ENCODE measurements at places on chromosomes 6 and 20.
A peak's percentile ranks its signal among the peaks of the same experiment; 100 is the strongest.

- no peak overlapping the region for H3K27ac ChIP-seq
- no peak overlapping the region for H3K4me3 ChIP-seq
- H3K27me3 ChIP-seq, result peaks cover 21% of the 10 kb centered on the region
These were observed 1.7 kb upstream of the PLA2G7 start for GRCh38 chr6:46736906-46737305.

DNA sequence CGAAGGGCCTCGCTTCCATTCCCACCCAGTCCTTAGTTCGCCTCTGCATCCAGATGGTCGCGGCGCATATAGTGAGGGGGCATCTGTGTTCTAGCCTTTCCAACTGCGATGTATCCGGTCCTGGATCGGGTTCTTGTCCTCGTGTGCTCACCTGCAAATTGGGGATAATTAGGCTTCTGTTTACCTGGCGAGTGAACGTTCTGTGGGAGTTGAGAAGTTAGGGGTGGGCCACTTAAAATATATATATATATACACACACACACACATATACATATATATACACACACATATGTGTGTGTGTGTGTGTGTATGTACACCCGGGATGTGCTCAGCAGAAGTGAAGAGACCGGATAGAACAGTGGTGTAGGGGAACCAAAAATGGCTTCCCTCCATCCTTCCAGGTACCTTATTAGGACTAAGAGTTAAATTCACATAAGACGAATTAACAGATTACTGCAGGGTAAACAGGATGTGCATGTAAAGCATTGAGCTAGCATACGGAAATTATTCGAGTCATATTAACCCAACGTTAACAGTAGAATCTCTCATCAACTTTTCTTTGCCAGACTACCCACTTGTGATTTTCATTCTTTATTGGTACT is 537 bp downstream of the CSTF1 start:
- no peaks in the 10 kb centered on the region for H3K27me3 ChIP-seq
- H3K4me1 ChIP-seq, result peaks cover 5% of the 10 kb centered on the region
- H3K36me3 ChIP-seq, result peaks cover 46% of the 10 kb centered on the region
- H3K4me3 ChIP-seq, result peak overlapping the region; percentile 99
- DNase-seq, result no peak

DNA sequence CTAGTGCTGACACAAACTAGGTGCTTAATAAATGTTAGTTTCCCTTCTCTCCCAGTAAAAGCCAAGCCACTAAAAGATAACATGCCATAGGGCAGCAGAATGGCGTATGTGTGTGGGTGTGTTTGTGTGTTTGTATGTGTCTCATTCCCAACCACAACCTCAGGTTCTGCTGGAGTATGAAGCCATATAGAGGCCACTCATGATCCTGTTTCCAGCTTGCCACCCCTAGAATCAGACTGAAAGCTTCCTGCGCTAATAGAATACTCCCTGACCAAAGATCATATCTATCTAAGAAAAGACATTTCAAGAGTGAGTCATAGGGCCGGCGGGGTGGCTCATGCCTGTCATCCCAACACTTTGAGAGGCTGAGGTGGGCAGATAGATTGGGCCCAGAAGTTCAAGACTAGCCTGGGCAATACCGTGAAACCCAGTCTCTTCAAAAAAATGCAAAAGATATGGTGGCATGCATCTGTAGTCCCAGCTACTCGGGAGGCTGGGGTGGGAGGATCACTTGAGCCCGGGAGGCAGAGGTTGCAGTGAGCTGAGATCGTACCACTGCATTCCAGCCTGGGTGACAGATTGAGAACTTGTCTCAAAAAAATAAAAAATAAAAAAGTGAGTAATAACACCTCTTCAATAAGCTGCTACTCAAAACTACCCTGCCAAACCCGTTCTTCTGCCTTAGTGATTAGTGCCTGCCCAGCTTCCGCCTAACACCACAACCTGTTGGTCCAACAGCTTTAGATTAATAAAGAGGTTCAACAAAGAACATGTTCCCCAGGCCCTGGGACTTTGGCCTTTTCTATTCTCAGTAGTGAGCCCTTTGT is 11.8 kb upstream of the SNRPC start:
- H3K27me3 ChIP-seq, result no peaks in the 10 kb centered on the region
- H3K4me1 ChIP-seq, result no peaks in the 10 kb centered on the region
- DNase-seq, result no peak
- H3K4me3 ChIP-seq, result no peak overlapping the region

DNA sequence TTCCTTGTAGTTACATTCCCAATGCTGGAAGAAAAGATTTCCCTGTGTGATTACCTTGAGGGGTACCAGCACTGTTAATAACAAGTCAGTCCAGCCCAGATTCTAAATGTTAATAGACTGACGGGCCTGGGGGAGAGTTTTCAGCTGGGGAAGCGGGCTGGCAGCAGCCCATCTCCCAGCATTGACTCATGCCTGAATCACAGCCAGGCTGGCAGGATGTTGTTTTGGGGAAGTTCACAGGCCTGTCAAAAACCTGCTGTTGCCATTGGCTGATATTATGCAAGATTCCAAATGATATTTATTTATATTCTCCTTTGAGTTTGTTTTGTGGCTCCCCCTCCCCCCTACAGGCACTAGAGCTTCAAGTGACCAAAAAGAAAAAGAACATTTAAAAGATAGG is 213.9 kb upstream of the CNR1 start:
- H3K4me3 ChIP-seq, result no peak overlapping the region
- H3K27ac ChIP-seq, result no peak overlapping the region
- peaks cover 2% of the 10 kb centered on the region for H3K4me1 ChIP-seq
- no peak for DNase-seq
- H3K36me3 ChIP-seq, result no peaks in the 10 kb centered on the region

GRCh38 chr6:124679387-124679786 is 282.9 kb upstream of the RNF217 start:
- no peaks in the 10 kb centered on the region for H3K4me1 ChIP-seq
- DNase-seq, result no peak
- H3K27me3 ChIP-seq, result no peaks in the 10 kb centered on the region
- H3K36me3 ChIP-seq, result no peaks in the 10 kb centered on the region

DNA sequence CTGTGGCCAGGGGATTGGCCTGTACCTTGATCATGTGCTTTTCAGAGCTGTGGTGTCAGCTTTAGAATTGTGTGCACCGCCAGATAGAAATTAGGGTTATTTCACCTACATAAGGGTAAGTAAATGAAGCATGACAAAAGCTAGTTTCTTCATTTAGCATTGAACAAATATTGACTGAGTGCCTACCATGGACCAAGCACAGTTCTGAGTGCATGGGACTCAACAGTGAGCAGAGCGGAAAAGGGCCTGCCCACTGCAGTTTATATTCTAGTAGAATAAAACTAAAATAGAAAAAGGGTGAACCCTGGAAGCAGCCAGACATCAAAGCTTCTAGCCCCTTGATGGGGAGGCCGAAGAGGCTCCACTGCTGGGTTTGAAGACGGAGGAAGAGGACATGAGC is 25.6 kb downstream of the ECT2L start:
- DNase-seq, result no peak
- no peak overlapping the region for H3K4me3 ChIP-seq
- H3K27me3 ChIP-seq, result no peaks in the 10 kb centered on the region
- no peaks in the 10 kb centered on the region for H3K36me3 ChIP-seq

- no peaks in the 10 kb centered on the region for H3K4me1 ChIP-seq
- H3K4me3 ChIP-seq, result no peak overlapping the region
- no peaks in the 10 kb centered on the region for H3K36me3 ChIP-seq
- H3K27ac ChIP-seq, result no peak overlapping the region
- H3K27me3 ChIP-seq, result no peaks in the 10 kb centered on the region
- DNase-seq, result no peak
These were observed 31.3 kb downstream of the TRMT6 start for GRCh38 chr20:5918856-5919625.

- no peak overlapping the region for H3K27ac ChIP-seq
- DNase-seq, result no peak
- H3K27me3 ChIP-seq, result no peaks in the 10 kb centered on the region
These were observed 146.7 kb upstream of the TAB2 start for GRCh38 chr6:149170564-149171452.

GRCh38 chr6:9272671-9273070 is 837.3 kb upstream of the SLC35B3 start:
- H3K4me1 ChIP-seq, result no peaks in the 10 kb centered on the region
- H3K27me3 ChIP-seq, result no peaks in the 10 kb centered on the region
- H3K36me3 ChIP-seq, result no peaks in the 10 kb centered on the region
- DNase-seq, result no peak
- H3K4me3 ChIP-seq, result no peak overlapping the region
- no peak overlapping the region for H3K27ac ChIP-seq

- no peak for DNase-seq
- H3K4me3 ChIP-seq, result no peak overlapping the region
- no peaks in the 10 kb centered on the region for H3K27me3 ChIP-seq
- H3K27ac ChIP-seq, result no peak overlapping the region
- H3K36me3 ChIP-seq, result no peaks in the 10 kb centered on the region
These were observed 489.2 kb downstream of the DHX35 start for GRCh38 chr20:39451386-39451785.

DNA sequence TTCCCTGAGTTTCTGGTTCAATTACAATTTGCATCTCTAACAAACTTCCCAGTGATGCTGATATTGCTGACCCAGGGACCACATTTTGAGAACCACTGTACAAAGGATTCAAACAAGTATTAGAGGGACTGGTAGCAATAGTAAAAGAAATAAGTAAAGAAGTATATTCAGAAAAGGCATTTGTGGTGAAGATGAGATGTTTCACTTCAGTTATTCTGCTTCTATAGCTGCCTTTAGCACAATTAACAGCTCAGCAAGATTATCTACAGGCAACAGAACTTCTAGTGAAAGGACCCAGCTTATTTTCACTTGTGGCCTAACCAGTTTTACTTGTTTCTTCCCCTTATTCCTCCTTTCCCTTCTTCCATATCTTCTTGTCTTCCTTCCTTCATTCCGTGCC is 149.4 kb downstream of the PHF3 start:
- H3K36me3 ChIP-seq, result no peaks in the 10 kb centered on the region
- H3K4me1 ChIP-seq, result peaks cover 3% of the 10 kb centered on the region
- H3K27ac ChIP-seq, result no peak overlapping the region
- no peak overlapping the region for H3K4me3 ChIP-seq
- DNase-seq, result no peak

GRCh38 chr6:157497579-157497978 is 116.6 kb downstream of the ZDHHC14 start:
- DNase-seq, result no peak
- no peak overlapping the region for H3K27ac ChIP-seq
- H3K4me1 ChIP-seq, result no peaks in the 10 kb centered on the region
- no peaks in the 10 kb centered on the region for H3K36me3 ChIP-seq
- no peak overlapping the region for H3K4me3 ChIP-seq
- no peaks in the 10 kb centered on the region for H3K27me3 ChIP-seq

- H3K4me3 ChIP-seq, result no peak overlapping the region
- H3K4me1 ChIP-seq, result no peaks in the 10 kb centered on the region
- DNase-seq, result no peak
- peaks cover 40% of the 10 kb centered on the region for H3K27me3 ChIP-seq
These were observed 57.0 kb downstream of the PRR18 start for GRCh38 chr6:166251211-166251610.

DNA sequence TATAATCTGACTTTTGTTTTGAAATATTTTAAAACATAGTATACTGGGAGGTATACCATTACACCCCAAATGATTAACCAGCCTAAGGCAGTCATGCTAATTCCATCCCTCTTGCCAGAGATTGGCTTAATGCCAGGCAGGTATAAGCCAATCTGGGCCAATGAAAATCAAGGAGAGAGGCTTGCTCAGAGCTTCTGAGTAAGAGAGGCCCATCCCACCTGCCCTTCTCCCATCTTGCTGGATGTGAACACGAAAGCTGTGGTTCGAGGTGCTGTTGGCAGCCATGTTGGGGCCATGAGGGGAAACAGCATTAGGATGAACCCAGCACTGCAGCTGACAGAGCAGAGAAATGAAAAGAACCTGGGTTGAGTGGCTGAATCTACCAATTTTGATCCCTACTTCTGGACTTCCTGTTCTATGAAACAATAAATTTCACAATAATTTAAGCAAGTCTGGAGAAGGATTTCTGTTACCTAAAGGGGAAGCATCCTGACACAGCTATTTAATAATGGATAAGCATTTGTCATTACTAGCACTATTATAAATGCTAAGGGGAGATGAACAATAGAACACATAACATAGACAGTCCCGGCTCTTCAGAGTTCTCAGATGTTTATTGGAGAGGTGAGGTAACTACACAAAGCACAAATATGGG is 152.3 kb downstream of the CDC5L start:
- no peak for DNase-seq
- no peak overlapping the region for H3K27ac ChIP-seq
- no peaks in the 10 kb centered on the region for H3K27me3 ChIP-seq
- no peaks in the 10 kb centered on the region for H3K36me3 ChIP-seq
- H3K4me1 ChIP-seq, result peaks cover 8% of the 10 kb centered on the region
- H3K4me3 ChIP-seq, result no peak overlapping the region

DNA sequence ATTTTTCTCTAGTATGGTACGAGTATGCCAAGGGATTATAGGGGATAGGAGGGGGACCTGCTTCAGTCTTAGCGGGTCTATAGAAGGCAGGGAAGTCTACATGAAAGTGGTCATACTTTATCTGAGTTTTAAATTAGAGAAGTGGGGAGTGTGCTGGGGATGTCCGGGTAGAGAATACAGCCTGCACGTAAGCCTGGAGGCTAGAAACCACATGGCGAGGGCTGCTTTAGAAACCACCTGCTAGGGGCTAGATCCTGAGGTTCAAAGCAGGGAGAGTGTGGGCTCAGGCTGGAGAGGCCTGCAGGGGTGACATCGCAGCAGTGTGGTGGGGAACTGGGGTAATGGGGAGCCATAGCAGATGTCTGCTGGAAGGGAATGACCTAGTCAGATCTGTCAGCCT is 85.2 kb downstream of the VEGFA start:
- no peak overlapping the region for H3K27ac ChIP-seq
- H3K27me3 ChIP-seq, result no peaks in the 10 kb centered on the region

DNA sequence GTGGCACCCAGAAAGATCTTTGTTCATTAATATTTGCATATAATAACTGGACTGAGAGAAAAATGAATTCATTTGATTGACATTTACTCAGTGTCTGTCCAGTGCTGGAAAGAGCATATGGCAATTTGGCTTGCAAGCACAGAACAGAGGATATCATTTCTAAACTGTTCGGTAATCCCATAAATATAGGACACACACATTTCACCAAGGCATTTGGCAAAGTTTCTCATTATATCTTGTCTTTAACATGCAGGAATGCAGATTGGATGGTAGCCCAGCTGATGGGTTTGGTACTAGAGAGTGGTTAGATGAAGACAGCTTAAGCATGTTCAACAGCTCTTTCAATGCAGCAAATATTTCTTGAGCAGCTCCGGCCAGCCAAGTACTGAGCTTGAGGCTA is 259.2 kb downstream of the PRKN start:
- H3K27me3 ChIP-seq, result no peaks in the 10 kb centered on the region
- H3K36me3 ChIP-seq, result no peaks in the 10 kb centered on the region
- H3K27ac ChIP-seq, result no peak overlapping the region
- no peak for DNase-seq

DNA sequence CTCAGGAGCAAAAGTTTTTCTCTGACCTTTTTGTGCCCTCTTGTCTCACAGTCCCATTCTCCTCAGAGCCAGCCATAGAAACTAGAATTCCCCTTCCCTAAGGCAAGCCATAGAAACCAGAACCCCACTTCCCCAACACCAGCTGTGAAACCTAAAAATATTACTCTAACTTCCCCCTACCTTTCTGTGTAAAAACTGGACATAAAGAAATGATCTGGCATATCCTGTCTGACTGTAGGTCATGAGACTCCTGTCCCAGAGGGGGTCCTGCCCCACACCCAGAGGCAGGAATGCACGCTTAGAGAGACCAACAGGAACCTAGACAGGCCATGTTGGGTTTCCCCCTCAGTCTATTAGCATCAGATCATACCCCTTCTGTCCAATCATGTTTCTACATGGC is 140.6 kb upstream of the SLC22A16 start:
- DNase-seq, result no peak
- H3K4me3 ChIP-seq, result no peak overlapping the region
- H3K4me1 ChIP-seq, result peaks cover 6% of the 10 kb centered on the region
- H3K27me3 ChIP-seq, result no peaks in the 10 kb centered on the region
- peaks cover 6% of the 10 kb centered on the region for H3K36me3 ChIP-seq
- no peak overlapping the region for H3K27ac ChIP-seq
